ENCODE measurements at places on chromosomes 16 and 17. TPM values are rescaled to one million over a fixed set of nuclear protein-coding genes. Genes with fewer than 3 reads are reported as not detected.

- no peak for DNase-seq
Observed at GRCh38 chr16:12613131-12613991, 190.3 kb downstream of the CPPED1 start.

DNA sequence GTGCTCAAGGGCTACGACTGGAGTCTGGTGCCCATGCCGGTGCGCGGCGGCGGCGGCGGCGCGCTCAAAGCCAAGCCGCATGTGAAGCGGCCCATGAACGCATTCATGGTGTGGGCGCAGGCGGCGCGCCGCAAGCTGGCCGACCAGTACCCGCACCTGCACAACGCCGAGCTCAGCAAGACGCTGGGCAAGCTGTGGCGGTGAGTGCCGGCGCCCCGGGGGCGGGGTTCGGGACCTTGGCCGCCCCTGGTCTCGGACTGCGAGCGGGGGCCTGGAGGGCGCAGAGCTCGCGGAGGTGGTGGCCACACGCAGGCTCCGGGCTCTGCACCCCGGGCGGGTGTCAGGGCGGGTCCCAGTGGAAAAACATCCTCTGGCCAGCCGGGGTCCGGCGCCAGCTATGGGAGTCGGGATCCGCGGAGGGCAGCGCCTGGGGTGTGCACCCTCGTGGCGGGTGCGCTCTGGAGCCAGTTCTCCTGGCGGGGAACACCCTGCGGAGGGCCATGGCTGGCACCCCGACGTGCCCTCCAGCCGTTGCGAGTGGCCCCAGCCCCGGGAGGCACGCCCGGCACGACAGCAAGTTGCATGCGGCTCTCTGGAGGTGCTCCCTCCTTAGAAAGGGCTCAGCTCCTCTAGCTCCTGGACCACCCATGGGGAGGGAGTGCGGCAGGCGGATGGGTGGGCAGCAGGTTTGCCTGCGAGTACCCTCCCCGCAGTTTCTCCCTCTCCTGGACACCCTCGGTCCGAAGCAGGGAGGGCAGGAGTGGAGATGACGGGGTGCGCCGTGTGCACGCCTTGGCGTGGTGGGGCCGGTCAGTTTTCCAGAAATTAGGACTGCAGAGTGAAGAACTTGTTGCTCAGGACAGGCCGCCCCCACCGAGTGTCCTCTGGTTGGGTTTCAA lies 824 bp downstream of the SOX8 start:
- DNase-seq: no peak

- no peak for DNase-seq
Observed at GRCh38 chr16:52812678-52813556, 239.8 kb downstream of the CHD9NB start.

DNA sequence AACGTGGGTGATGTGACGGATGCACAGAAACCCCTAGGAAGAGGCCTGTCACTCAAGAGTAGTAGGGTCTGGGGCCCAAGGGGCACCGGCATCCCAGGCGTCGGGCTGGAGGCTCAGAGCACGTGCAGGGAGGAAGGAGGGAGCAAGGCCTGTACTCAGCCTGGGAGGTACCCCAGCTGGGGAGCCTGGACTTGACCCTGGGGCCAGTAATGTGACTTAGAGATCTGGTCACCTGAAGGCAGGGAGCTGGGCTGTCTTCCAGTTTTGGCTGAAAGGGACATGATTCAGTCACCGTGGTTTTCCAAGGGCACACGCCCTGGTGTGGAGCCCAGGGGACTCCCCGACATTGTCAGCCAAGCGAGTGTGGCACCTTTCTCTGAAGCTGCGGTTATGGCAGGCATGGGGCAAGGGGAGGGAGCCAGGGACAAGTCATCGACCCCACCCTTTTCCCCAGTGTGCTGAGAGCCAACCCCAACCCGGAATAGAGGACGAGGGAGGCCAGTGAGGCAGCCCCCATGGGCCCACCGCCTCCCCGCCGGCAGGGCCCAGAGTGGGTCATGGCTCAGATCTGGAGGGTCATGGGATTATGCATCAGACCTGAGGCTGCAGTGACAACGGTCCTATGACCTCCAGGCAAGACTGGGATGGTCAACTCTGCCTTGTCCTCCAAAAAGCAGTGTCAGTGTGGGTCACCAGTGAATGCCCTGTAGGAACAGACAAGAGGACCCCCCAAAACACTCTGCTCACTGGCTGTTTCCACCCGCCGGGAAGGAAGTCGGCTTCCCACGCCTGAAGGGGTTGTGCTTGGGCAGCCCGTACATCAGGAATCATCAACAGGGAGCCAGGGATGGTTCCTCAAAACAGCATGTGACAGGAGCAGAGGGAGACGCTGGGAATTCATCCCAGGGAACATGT lies 41.9 kb downstream of the MEAK7 start:
- DNase-seq: no peak

DNA sequence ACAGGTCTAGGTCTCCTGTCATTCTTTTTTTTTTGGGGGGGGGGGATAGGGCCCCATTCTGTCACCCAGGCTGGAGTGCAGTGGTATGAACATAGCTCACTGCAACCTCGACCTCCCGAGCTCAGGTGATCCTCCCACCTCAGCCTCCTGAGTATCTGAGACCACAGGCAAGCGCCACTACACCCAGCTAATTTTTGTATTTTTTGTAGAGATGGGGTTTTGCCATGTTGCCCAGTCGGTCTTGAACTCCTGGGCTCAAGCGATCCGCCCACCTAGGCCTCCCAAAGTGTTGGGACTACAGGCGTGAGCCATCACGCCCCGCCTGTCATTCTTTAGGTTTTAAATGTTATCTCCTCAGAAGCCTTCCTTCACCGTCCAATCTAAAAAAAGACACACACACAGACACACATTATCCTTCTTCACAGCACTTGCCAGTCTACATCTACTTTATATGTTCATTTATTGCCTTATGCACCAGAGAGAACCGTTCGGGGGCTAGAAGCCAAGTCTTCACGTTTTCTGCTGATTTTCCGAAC lies 694 bp downstream of the MRPL27 start:
- no peak for DNase-seq

- no peak for DNase-seq
Observed at GRCh38 chr16:26982422-26982821, 84.3 kb upstream of the C16orf82 start.

DNA sequence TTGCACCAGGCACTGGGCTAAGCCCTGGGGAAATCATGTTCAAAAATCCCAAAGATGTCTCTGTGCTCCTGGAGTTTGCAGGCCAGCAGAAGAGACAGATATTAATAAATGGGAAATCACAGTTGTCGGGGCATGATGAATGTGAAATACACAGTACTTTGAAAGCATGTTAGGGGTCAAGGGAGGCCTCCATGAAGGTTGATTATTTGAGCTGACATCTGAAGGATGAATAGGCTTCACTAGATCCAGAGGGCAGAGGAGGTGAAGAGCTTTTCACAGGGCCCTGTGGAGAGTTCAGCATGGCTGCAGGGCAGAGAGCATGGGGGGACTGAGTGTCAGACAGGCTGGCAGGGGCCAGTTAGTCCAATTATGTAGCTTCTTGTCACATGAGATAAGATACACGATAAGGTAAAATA lies 2.6 kb downstream of the ANKRD40CL start:
- DNase-seq: no peak

Gene CENPN
- total RNA-seq: 17.0 TPM

DNA sequence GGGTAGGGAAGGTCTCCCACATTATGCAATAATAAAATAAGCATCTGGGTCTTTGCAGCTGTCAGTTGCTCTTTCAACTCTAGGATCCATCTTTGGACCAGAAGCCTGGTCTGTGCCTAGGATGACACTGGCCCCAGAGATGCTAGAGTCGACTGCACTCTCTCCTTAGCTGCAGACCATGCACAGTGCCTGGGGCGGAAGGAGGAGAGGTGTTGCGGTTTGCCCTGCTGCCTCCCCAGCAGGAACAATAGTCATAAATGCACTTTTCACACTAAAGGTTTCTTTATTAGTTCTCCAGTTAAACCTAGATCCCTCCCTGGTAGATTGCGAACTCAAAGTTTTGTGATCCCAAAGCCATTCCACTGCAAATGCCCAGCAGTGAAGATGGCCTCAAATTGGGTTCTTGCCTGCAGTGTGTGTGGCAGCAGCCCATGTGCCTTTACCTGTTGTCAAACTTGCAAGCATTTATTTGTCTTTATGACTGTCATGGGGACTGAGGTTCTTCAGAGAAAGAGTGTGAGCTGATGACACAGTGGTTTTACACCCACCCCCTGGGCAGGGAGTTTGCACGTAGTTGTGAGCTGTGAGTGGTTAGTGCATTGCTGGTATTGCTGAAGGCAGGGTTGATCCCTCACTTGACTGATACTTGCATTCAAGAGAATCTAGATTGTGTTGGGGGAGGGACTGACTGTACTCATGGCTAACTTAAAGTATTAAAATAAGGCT lies 10.3 kb downstream of the ATXN1L start:
- DNase-seq: no peak

Gene SMIM5
- 1.1 TPM for total RNA-seq

DNA sequence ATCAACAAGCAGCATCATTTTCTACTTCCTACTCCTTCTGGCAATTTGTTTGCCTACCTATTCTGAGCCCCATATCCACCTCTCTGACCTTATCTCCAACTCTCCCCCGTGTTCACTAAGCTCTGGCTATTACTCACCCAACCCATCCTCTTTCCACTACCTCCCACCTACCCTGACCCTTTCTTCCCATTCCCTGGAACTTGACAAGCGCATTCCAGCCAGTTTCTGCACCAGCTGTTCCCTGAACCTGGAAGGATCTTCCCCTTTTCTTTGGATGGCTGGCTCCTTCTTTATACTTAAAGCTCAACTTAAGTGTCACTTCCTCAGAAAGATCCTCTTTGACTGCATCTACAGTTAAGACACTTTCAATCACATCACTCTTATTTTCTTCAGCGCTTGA lies 2.2 kb downstream of the DCUN1D3 start:
- DNase-seq: no peak

All from endothelial cell (in vitro differentiated cells).